ENCODE measurements at places on chromosomes 13 and 19.
A peak's percentile ranks its signal among the peaks of the same experiment; 100 is the strongest.

- peak; percentile 58 for DNase-seq
Measured at GRCh38 chr19:7004313-7004931, 16.8 kb downstream of the MBD3L2B start.

GRCh38 chr13:112760435-112760834 is 70.6 kb downstream of the ATP11A start:
- no peak for DNase-seq

DNA sequence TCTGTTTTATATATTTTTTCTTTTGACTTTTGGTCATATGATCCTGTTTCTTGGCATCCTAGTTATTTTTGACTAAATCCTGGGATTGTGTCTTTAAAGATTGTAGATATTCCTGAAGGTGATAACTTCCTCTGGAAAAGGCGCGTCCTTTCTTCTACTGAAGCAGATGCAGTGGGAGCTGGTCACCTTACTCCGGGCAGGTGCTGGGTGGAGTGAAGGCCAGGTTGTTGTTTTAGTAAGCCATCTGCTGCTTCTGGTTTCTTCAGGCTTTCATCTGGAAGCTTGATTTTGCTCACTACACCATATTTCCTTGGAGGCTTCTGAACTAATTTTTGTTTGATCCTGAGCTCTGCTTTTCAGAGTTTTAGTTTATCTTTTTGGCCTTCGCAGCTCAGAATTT is 21.5 kb downstream of the URI1 start:
- no peak for DNase-seq

DNA sequence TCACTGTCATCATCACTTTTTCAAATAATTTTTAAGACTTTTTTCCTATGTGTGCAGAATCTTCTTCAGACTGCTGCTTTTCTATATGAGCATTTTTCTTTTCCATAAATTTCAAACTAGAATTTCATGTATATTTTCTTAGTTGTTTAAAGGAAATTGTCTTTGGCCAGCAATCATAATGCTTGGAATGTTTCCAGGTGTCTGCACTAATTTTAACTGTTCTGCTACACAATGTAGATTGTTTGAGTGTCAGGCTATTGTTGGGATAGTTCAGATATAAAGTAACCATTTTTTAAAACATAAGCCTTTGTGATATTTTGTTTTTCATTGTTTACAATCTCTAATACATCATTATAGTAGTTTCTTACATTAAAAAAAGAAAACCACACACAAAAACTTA is 1418.5 kb downstream of the EFNB2 start:
- no peak for DNase-seq

DNA sequence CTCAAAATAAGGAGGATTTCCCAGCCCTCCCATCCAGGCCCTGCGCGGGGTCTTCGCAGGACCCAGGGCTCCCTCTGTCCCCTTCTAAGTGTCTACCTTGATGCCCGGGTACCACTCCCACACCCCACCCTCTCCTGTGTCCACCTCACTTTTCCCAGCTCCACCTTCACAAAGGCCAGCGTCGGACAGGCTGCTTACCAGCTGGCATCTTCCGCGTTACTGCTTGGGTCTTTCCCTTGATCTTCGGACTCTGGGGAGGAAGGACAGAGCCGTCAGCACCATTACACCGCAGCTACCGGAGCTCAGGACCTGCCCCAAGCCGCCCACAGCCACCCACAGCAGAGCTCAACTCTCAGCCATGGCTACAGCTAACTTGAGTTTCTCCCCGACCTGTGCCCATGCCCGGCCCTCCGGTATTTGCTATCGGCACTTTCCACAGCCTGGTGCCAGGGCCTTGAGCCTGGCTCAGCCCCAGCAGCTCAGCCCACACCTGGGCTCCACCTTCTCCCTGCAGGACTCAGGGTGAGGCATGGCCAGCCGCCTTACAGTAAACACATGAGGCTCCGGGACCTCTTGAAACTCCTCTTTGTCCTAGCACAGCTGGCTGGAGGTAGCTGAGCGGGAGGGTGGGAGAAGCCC is 3.8 kb downstream of the C13orf46 start:
- DNase-seq, result no peak
